Iris pigment epithelial cell (primary cell): ENCODE measurements at places on chromosomes 1 and 21.

DNA sequence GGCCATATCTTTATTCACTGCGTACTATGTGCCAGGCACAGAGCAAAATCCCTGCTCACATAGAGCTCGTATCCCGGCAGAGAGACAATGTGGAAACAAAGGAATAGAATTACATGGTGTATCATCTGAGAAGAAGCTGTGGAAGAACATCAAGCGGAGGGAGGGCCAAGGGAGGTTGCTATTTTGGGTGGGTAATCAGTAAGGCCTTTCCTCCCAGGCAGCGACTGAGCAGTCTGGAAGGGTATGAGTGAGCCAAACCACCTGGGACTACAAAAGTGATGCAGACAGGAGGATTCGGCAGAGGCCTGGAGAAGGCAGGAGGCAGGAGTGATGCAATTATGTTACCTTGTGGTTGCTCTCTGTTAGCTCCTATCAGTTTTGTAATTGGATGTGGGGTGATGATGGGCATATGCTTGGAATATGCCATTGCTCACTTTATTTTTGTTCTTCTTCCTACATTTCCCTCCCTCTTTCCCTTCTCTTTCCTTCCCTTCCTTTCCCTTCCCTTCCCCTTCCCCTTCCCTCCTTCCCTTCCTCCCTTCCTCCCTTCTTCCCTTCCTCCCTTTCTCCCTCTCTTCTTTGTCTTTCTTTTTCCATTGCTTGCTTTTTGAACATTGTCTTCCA lies 172.9 kb downstream of the DISC1 start:
- no peak for DNase-seq

- peak; percentile 54 for DNase-seq
Measured at GRCh38 chr1:100921110-100921706, 25.3 kb downstream of the SLC30A7 start.

- no peak for DNase-seq
Measured at GRCh38 chr1:116445534-116445933, 72.5 kb downstream of the ATP1A1 start.

DNA sequence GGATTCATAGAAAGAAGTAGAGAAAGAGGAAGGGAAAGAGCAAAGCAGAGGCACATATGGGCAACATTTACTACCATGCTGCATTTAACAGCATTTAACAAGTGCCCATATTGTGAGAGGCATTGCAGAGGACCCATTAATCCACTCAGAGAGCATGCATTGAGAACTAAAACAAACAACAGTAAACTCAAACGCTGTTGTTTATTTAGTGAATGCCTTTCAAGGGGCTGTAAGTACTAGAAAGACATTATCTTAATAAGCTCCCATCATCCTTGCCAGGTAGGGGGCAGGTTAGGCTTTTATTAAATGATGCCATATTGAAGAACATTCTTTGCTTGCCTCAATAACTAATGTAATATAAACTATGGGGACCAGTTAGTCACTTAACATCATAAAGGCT lies 254.3 kb upstream of the DAB1 start:
- no peak for DNase-seq

DNA sequence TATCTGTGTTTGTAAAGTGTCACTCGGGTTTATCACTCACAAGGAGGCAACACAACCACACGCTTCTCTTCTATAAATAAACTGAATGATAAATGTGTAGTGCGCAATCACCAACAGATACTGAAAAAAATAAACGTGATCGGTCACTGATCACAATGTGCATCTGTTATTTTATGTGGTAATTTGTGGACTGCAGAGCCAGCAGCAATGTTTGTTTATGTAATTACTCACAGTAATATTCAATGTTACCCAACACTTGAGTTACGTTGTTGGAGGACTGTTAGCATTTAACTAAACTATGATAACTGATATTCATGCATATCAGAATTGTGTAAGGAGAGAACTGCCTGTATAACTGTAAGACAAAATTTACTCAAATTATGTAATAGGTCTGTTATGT lies 129.6 kb downstream of the USH2A start:
- DNase-seq = peak; percentile 83

- no peak for DNase-seq
Measured at GRCh38 chr21:19440792-19441655, 1037.4 kb upstream of the TMPRSS15 start.

DNA sequence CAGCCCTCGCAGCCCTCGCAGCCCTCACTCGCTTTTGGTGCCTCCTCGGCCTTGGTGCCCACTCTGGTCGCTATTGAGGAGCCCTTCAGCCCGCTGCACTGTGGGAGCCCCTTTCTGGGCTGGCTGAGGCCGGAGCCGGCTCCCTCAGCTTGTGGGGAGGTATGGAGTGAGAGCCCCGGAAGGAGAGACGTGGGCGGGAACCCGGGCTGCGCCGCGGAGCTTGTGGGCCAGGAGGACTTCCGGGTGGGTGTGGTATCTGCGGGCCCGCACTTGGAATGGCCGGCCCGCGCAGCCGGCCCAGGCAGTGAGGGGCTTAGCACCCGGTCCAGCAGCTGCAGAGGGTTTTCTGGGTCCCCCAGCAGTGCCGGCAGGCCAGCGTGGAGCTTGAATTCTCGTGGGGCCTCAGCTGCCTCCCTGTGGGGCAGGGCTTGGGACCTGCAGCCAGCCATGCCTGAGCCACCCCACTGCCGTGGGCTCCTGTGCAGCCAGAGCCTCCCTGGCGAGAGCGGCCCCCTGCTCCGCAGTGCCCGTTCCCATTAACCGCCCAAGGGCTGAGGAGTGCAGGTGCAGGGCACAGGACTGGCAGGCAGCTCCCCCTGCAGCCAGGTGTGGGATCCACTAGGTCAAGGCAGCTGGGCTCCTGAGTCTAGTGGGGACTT lies 9.9 kb upstream of the CFHR2 start:
- no peak for DNase-seq

GRCh38 chr1:176752505-176752904 lies 289.5 kb downstream of the PAPPA2 start:
- no peak for DNase-seq

DNA sequence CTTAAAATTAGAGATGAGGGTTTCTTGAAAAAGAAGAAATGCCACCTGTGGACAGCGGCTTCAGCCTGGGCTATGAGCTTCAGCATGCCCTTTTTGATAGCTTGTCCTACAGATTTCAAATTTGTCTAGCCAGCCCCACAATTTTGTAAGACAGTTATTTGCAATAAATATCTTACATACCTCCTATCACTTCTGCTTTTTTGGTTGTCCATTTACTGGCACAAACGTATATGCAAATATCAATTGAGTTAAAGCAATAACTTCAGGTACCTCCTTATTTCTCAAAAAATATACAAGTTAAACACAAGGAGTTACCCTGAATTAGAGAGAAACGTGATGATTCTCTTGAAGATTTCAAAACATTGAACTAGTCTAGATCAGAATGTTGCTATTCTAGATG lies 53.5 kb downstream of the OLFM3 start:
- no peak for DNase-seq

DNA sequence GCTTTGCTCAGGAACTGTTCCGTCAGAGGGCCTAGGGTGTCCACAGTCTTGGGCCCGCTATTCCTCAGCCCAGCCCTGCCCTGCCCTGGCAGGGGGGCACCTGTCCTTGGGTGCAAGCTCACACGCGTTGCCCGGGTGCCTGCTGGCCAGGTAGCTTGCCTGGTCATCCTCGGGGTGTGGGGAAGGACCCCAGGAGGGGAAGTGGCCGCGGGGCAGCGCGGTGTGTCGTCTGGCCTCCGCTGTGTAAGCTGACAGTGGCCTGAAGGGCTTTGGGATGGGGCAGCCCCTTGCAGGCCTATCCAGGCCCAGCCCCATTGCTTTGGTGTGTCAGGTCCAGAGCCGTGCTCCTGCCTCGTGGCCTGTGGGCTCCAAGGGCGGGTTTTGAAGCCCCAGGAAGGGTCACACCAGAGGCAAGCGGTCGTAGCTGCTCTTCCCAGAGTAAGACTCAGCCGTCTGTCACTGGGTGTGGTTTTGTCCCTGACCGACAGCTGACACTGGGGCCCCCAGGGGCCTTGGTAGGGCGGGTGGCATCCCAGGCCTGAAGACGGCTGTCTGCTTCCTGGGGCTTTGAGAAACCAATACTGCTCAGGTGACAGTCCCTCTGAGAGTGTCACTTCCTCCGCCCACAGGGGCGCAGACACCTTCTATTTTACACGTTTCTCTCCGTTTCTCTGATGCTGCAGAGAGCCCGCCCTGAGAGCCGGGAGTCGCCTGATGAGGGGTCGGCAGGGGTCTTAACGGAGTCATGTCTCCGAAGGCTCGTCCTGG lies 72.1 kb downstream of the SKI start:
- DNase-seq = no peak

- no peak for DNase-seq
Measured at GRCh38 chr1:25020851-25021590, 90.9 kb upstream of the RUNX3 start.

DNA sequence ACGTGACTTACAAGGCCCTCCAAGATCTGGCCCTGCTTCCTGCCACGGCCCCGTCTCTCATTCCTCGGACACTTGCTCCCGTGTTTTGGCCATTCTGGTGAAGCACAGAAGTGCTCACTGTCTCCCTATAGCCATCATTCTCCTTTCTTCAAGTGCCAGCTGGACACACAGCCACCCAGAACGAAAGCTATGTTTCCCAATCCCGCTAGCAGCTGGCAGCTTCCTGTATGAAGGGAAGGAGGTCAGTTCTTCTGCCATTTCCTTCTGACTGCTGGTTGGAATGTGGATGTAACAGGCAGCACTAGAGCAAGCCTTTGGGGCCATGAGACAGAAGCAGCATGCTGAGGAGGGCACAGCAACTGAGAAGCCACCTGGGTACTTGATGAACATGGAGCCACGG lies 82.8 kb downstream of the TGFBR3 start:
- no peak for DNase-seq

DNA sequence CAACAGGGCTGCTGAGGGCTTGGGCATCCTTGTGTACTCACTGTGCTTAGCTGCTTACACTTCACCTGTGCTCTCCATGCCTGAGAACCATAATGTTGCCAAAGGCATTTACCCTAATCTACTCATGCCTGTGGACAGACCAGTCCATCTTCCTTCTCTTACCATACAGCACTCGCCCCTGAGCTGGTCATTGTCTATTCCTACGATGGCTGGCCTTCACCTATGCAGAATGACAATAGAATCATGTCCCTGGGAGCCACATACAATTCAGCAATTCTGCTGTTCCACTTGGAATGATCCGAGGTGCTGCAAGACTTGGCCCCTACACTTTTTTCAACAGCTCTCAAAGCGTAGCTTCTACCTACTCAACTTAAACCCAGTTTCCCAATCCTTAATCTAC lies 96.5 kb downstream of the PAPPA2 start:
- no peak for DNase-seq

GRCh38 chr1:223776826-223777454 lies 64.6 kb downstream of the CAPN2 start:
- DNase-seq = no peak

- peak; percentile 69 for DNase-seq
Measured at GRCh38 chr1:202567738-202568137, 142.5 kb downstream of the SYT2 start.

- no peak for DNase-seq
Measured at GRCh38 chr1:12171206-12172041, 4.6 kb downstream of the TNFRSF1B start.

GRCh38 chr1:61391730-61392129 lies 309.4 kb downstream of the NFIA start:
- no peak for DNase-seq

- peak; percentile 94 for DNase-seq
Measured at GRCh38 chr1:183043872-183044854, 20.9 kb downstream of the LAMC1 start.

GRCh38 chr1:10361515-10361914 lies 37.3 kb upstream of the PGD start:
- no peak for DNase-seq

GRCh38 chr1:179208681-179209477 lies 20.6 kb downstream of the ABL2 start:
- no peak for DNase-seq

GRCh38 chr1:70961374-70961975 lies 86.1 kb downstream of the PTGER3 start:
- DNase-seq = no peak

GRCh38 chr21:45069711-45070110 lies 4.7 kb upstream of the ADARB1 start:
- no peak for DNase-seq

DNA sequence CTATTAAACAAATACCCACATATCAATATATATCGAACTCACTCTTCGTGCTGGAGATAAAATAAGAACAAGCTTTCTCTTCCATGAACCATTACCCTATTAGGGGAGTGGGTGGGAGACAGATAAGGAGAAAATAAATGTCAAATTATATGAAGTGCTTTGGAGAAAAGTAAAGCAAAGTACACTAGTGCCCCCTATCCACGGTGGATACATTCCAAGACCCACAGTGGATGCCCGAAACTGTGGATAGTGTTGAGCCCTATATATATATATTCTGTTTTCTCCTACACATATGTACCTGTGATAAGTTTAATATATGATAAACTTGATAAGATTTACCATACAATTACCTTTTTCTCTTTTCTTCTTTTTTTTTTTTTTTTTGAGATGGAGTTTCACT lies 54.6 kb downstream of the FH start:
- DNase-seq = no peak

- peak; percentile 4 for DNase-seq
Measured at GRCh38 chr1:100607628-100608240, 69.8 kb downstream of the GPR88 start.

GRCh38 chr1:118304722-118305359 lies 119.8 kb upstream of the SPAG17 start:
- DNase-seq = no peak
